ENCODE measurements at places on chromosomes 16 and 17. TPM values are rescaled to one million over a fixed set of nuclear protein-coding genes. Genes with fewer than 3 reads are reported as not detected.

DNA sequence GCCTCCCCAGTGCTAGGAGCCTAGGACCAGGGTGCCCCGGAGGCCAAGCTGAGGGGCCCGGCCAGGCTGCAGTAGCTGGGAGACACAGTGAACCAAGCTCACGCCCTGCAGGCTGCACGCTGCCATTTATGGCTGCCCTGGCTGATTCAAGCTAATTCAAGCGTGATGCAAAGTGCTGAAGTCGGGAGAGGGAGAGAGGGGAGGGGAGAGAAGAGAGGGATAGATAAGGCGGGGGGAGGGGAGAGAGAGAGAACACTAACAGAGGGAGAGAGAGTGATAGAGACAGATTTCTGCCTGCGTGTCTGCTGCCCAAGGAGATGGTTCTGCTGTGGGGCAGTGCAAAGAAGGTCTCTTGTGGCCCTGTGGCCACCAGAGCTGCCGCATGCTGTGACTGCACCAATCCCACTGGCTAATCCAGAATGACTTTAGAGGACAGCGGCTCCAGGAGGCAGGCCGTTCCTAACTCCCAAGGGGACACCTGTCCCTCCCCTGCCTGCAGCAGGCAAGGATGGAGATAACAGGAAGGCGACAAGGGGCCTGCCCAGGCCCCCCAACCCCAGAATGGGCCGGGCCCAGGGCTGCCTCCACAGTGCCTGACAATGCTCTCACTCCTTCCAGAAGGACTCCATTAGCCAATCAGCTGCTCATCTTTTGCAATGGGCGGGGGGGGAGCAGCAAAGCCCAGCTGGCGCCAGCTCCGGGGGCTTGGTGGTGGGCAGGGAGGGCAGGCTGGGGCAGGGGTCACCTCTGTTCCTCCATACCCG, 12.9 kb downstream of the MXRA7 start:
- DNase-seq, result no peak

The ABCC12 gene
- 1.2 TPM for total RNA-seq

DNA sequence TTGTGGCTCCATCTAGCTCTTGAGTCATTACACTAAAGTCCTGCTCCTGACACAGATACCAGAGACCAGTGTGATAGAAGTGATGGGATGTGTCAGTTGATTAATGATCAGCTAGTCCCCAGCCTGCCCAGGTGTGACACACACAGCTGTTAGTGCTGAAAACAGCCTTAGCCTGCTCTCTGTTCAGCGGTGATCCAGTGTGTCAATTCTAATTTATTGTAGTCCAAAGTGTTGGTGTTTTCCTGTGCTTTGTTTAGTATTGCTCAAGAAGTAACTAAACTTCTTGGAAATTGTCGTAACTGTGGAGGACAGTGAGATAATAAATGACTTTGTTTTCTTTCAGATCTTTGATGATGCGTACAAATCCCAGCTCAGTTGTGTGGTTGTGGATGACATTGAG, 92.3 kb downstream of the WNT3 start:
- DNase-seq, result no peak

GRCh38 chr16:986925-987582, 5.5 kb downstream of the SOX8 start:
- DNase-seq, result no peak

DNA sequence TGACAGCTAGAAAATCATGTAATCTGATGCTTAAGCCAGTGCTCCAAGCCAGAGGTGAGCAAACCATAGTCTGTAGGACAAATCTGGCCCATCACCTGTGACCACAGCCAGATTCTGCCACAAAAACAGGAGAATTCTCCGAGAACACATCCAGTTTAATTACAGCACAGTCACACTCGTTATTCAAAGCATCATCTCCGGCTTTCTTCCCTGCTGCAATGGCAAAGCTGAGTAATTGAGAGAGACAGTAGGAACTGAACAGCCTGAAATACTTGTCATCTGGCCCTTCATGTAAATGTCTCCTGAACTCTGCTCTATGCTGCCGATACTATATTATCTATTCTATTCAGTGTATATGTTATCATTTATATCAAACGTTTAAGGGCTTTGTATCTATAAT, 121.4 kb upstream of the FOXF1 start:
- no peak for DNase-seq

The ZNF423 gene
- 4.7 TPM for total RNA-seq

GRCh38 chr16:2815299-2815771, 1.7 kb upstream of the PRSS21 start:
- DNase-seq, result no peak

GRCh38 chr17:50003911-50004310, 8.9 kb upstream of the DLX3 start:
- no peak for DNase-seq
